ENCODE measurements at places on chromosomes 3 and 15. TPM values are rescaled to one million over a fixed set of nuclear protein-coding genes. Genes with fewer than 3 reads are reported as not detected.

- no peak for DNase-seq
- no peaks in the 10 kb centered on the region for H3K4me1 ChIP-seq
- H3K36me3 ChIP-seq = no peaks in the 10 kb centered on the region
- H3K27ac ChIP-seq = peak overlapping the region; percentile 87
Measured at GRCh38 chr15:68469162-68470048, 37.4 kb upstream of the ITGA11 start.

GRCh38 chr3:55676643-55677042, 189.5 kb upstream of the WNT5A start:
- peaks cover 2% of the 10 kb centered on the region for H3K27me3 ChIP-seq
- H3K4me1 ChIP-seq = no peaks in the 10 kb centered on the region
- H3K27ac ChIP-seq = no peak overlapping the region
- H3K36me3 ChIP-seq = no peaks in the 10 kb centered on the region

DNA sequence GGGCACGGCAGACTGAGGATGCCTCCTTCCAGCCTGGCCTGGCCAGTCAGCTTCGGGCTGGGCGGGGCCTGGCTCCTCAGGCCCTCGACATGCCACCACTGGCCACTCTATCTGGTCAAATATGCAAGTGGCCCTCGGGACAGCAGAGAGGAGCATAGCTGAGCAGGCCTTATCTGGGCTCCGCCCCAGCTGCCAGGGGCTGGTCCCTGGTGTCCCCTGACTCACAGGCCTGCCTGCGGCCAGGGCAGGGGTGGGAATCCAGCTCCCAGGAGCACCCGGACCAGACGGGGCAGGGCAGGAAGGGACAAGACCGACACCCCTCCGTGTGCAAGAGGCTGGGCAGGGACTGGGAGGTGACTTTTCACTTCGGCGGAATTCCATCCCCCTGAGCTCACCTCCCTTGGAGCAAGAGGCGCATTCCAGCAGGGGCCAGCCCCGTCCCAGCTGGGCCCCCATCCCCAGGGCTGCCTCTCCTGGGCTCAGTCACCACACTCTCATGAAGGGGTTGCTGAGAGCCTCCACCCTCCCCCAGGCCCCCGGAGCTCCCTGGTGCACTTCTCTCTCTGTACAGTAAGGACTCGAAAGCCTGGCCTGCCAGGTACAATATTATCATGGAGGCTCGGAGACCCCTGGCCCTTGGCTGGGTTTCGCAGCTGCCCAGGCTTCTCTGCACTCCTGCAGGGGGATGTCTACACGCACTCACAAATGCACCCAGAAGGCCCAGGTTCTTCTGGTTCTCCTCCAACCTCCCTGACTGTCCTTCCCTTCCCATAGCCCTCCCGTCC, 29.5 kb downstream of the WNT7A start:
- H3K4me1 ChIP-seq = no peaks in the 10 kb centered on the region
- no peak overlapping the region for H3K27ac ChIP-seq
- no peak overlapping the region for H3K4me3 ChIP-seq

DNA sequence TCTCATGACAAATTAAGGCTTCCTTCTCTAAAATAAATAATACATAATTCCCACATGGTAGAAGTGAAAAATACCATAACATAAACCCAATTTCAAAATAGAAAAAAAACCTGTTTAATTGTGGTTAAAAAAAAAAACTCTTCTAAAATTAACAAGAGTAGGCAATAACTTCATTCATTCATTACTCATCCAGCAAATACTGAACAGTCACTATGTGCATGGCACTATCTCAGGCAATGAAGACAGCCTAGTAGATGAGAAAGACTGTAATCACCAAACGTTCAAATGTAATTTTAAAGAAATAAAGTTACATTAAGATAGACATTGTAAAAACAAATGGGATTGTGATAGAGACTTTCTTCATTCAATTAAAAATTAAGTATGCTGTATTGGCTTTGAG, 43.4 kb downstream of the TFDP2 start:
- H3K4me3 ChIP-seq = no peak overlapping the region
- no peaks in the 10 kb centered on the region for H3K36me3 ChIP-seq
- no peaks in the 10 kb centered on the region for H3K27me3 ChIP-seq
- H3K27ac ChIP-seq = no peak overlapping the region
- H3K4me1 ChIP-seq = no peaks in the 10 kb centered on the region

GRCh38 chr3:137761099-137761562, 3.0 kb upstream of the SOX14 start:
- no peaks in the 10 kb centered on the region for H3K4me1 ChIP-seq
- H3K27me3 ChIP-seq = no peaks in the 10 kb centered on the region
- no peak overlapping the region for H3K27ac ChIP-seq
- no peak overlapping the region for H3K4me3 ChIP-seq
- H3K36me3 ChIP-seq = no peaks in the 10 kb centered on the region
- DNase-seq = no peak

Gene HCLS1
- 54.1 TPM for total RNA-seq

Gene SLC22A13
- 1.1 TPM for total RNA-seq

- DNase-seq = no peak
- H3K4me1 ChIP-seq = no peaks in the 10 kb centered on the region
- no peak overlapping the region for H3K4me3 ChIP-seq
- H3K36me3 ChIP-seq = no peaks in the 10 kb centered on the region
- H3K27ac ChIP-seq = no peak overlapping the region
Measured at GRCh38 chr3:15955968-15956367, 158.2 kb upstream of the ANKRD28 start.
